ENCODE measurements at places on chromosomes 5 and 9.
A peak's percentile ranks its signal among the peaks of the same experiment; 100 is the strongest.

- no peak for DNase-seq
These were observed 161.5 kb upstream of the KIF2A start for GRCh38 chr5:62144401-62145022.

GRCh38 chr9:115416299-115416698 is 298.3 kb upstream of the TNC start:
- no peak for DNase-seq

- DNase-seq: no peak
These were observed 116.9 kb downstream of the IRX2 start for GRCh38 chr5:2634399-2635176.

DNA sequence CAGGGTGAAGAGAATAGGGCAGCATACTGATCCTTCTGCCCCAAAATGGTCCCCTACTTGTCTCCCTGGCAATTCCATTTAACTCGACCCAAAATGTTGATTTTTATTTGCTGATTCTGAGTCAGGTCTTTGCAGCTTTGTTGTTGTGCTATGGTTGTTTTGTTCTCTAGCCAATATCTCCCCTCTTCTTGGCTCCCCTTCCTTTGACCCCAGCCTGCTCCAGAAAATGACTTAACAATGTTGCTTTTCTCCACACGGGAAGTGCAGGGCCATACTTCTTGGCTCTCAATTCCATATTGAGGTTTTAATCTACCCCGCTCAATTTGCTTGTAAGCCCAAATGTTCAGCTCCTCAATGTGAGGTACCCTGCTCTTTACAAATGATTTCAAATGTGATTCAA is 330.0 kb downstream of the RASEF start:
- no peak for DNase-seq

- peak; percentile 2 for DNase-seq
These were observed 26.4 kb downstream of the UTP15 start for GRCh38 chr5:73591698-73592501.

DNA sequence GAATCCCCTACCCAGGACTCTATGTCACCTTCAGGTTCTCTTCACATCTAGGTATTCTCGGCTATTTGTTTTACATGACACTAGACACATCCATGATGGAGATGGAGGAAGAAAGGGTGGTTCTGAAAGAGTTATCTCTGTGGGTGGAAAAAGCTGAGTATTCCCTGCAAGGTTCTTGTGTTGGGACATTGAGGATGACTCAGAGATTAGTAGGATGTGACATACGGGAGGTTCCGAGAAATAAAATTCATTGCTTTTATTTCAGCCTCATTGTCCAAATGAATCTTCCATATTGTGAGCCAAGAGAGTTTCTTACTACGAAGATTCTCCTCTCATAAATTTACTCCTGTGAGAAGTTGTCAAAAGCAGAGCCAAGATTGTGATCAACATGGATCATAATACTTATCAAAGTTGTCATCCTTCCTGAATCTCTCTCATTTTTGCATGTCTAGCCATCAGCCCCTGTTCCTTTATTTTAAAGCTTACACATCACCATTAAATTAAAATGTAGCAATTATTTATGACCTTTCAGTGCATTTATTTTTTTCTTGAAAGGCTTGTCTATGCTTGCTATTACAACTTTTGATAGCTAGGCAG is 370.0 kb downstream of the PSAT1 start:
- no peak for DNase-seq

DNA sequence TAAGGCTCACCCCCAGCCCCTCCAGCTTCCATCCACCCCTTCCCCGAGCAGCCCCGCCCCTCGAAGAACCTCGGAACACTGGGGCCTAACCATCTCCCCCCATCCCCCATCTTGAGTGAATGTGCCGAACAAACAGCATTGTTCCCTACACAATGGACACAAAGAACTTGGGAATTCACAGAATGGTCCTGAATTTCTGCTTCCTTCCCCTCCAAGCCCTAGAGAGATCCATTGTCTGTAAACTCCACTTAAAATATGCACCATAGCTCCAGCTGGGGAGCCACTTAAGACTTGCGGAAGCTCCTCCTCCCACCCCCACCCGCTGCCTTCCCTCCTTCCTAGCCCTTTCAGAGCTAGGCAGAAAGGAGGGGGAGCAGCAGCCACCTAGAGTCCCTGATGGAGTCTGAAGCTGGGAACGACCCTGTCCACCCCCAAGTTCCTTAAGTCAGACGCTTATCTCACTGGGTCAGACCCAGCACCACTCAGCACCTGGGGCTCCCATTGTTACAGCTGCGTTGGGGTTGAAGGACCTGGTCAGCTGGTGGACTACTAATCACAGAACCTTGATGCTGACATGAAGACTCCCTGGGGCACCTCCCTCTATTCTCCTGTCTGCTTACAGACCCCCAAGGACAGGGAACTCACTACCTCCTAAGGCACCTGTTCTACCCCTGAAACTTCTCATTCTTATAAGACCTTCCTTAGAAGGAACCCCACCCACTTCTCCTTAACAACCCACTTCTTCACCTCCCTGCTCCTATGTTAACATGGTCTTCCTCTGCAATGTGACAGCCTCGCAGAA is 61.4 kb downstream of the PCDH1 start:
- DNase-seq: no peak

DNA sequence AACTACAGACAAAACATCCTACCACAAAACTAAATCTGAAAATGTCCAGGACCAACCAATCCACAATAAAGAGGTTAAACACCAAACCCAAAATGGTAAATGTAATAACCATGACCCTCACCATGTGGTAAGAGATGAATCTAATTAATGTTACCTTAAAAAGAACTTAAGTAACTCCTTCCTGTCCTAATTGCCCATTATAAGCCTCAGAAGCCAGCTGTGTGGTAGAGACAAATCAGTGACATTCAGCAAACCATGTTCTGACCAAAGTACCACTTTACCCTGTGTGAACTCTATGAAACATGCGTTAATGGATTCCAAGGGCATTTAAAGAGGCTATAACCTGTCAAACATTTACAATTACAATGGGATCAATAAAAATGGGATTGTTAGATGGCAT is 25.0 kb downstream of the LPAR1 start:
- no peak for DNase-seq

GRCh38 chr5:171581781-171582180 is 162.3 kb downstream of the FGF18 start:
- no peak for DNase-seq
